H54 (cell line): ENCODE measurements at places on chromosomes 1 and 21.

DNA sequence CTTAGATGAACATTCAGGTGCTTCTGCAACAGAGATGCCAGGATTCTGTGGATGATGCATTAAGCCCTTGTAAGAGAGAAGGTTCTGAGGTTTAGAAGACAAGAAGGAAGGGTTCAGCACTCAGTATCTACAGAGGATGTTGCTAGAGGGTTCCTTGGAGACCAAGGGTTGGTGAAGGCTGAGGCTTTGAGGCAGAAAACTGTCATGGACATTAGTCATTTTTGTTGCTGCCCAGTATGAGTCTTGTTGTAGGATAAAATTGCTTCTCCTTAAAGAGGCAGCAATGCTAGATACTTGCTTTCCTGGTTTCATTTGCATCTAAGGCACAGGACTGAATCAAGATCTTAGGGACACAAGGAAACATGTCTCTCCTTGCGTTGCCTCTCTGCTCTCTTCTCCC, 319.4 kb upstream of the NFIA start:
- no peak for DNase-seq

- DNase-seq: no peak
Observed at GRCh38 chr1:246828818-246829217, 102.9 kb downstream of the AHCTF1 start.

- DNase-seq: no peak
Observed at GRCh38 chr21:14607262-14607661, 61.1 kb upstream of the SAMSN1 start.

GRCh38 chr21:31449921-31450535, 106.0 kb upstream of the TIAM1 start:
- no peak for DNase-seq

GRCh38 chr1:201275253-201275666, 8.0 kb upstream of the PKP1 start:
- DNase-seq: peak; percentile 92

- DNase-seq: no peak
Observed at GRCh38 chr21:43720539-43721166, 1.7 kb downstream of the PDXK start.

DNA sequence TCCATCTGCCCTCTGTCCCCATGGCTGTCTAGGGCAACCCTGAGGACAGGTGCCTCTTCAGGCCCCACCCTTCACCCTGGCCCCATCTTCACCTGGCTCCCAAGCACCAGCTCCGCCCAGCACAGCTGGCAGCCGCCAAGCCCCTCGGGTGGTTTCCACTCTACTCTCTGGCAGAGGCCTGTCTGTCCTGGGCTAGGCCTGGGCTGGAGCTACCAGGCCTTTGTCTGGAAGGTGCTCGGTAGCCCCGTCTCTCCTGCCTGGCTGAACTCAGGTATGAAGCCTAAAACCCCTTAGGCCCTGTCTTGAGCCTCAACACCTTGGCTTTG, 17.4 kb downstream of the SDC3 start:
- no peak for DNase-seq

GRCh38 chr1:201240171-201240570, 43.1 kb upstream of the PKP1 start:
- DNase-seq: no peak

DNA sequence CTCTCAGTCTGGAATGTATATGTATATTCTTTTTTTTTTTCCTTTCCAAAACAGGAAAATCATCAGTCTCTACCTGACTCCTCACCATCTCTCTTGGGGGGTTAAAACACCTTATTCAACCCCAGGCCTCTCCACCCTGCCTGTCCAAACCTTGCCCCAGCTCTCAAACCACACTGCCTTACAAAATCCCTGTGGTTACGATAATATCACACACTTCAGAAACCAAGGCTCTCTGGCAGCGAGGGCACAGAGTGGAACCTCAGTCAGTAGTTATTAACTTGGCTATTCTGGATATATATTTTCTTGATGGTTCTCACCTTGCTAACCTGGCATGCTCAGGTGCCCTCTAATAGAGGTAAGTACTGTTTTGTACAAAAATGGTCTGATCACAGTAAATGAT, 24.7 kb downstream of the KIAA0040 start:
- DNase-seq: no peak

- DNase-seq: peak; percentile 54
Observed at GRCh38 chr1:184002071-184002470, 35.5 kb downstream of the COLGALT2 start.

DNA sequence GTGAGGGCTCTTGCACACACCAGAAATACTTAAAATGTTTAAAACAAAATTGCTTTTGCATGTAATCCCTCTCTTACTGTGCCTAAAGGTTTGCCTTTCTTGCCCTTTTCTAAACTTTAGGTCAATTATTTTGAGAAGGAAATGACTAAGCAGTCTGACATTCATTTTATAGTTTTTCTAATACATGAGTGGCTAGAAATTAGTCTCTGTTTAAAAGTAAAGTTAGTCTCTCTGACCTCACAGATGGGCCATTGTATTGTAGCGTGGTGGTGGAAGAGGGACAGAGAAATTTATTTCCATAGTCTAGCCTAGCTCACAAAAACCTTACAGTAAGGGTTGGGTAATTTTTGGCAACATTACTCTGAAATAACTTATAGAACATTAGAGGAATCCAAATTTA, 3.6 kb upstream of the COL11A1 start:
- no peak for DNase-seq

DNA sequence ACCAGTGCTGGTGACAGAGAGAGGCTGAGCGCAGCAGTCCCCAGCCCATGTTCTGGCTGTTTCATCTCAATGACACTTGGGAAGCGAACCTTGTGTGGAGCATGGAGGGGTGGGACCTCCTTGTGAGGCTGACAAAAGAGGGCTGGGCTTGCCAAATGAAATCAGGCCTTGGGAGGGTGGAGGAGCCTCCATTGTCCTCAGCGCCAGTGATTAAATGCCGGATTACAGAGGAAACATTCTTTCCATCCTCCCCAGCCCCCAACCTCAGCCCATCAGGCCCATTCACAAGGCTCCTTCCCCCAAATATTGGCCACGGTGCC, 63.3 kb upstream of the PAXBP1 start:
- no peak for DNase-seq

DNA sequence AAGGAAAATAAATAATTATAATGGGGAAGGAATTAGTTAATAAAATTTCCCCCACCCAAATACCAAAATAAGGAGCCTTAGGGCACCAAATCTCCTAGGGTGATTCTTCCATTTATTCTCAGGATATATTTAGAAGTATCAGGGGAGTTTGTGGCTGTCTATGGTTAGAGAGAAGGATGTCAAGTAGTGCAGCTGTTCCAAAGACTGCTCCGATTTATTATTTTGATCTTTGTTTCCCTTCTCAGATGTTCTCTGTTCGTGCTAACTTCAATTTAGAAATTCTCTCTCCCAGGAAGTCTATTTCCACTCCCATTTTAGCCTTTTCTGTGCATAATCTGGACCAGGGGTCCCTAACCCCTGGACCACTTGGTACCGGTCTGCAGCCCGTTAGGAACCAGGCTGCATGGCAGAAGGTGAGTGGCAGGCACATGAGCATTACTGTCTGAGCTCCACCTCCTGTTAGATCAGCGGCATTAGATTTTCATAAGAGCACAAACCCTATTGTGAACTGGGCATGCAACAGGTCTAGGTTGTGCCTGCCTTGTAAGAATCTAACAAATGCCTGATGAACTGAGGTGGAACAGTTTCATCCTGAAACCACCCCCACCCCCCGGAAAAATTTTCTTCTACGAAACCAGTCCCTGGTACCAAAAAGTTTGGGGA, 9.3 kb upstream of the MAST2 start:
- no peak for DNase-seq

DNA sequence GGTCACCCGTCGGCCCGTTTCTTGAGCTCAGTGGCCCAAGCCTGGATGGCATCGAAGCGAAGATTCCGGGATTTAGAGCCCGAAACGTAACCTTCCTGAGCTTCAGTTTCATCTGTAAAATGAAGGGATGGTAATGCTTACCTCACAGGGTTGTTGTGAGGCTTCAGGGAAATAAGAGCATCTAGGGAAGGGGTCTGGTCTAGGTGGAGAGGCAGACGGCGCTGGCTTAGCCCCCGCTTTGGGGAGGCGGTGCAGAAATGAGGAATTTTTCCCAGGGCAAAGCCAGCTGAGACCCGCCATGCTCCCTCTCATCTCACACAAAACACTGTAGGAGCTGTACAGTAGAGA, 717 bp upstream of the MYCL start:
- DNase-seq: no peak

GRCh38 chr1:5375481-5375880, 616.7 kb downstream of the NPHP4 start:
- DNase-seq: no peak

DNA sequence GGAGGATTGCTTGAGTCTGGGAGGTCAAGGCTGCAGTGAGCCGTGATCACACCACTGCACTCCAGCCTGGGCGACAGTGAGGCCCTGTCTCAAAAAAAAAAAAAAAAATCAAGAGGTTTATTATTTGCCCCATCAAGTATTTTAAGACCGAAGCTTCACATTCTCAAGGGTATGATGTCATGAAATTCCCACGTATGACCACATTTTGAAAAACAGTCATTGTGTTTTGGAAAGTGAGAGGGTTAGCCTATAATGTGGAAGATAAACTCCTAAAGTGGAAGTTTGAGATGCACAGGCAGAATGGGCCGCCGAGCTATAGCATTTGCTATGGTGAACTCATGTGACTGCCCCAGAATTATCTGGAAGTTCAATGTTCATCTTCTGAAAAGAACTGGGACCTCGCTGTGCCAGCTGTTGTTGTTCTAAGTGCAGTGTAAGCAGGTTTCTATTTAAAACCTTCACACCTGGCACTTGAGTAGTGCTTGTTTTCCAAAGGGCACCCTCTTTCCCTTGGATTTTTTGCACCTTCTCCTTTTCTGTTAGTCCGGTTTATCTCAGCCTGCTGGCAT, 96.9 kb upstream of the SLC25A33 start:
- DNase-seq: no peak

DNA sequence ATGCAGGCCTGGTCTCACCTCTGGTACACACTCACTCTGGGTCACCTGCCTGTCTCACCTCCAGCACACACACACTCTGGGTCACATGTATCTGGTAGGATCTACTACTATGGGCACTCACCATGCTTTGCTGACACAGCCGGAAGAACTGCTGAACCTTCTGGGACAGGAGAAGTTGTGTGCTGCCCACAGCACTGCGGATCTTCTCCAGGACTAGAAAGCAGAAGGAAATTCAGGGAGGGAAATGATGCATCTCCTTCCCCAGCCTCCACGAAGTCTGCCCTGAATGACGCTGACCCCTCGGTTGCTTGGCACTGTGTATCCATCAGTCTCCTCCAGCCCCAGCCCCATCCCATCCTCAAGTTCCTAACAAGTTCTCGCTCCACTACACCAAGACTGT, 7.9 kb upstream of the SMIM12 start:
- DNase-seq: no peak

DNA sequence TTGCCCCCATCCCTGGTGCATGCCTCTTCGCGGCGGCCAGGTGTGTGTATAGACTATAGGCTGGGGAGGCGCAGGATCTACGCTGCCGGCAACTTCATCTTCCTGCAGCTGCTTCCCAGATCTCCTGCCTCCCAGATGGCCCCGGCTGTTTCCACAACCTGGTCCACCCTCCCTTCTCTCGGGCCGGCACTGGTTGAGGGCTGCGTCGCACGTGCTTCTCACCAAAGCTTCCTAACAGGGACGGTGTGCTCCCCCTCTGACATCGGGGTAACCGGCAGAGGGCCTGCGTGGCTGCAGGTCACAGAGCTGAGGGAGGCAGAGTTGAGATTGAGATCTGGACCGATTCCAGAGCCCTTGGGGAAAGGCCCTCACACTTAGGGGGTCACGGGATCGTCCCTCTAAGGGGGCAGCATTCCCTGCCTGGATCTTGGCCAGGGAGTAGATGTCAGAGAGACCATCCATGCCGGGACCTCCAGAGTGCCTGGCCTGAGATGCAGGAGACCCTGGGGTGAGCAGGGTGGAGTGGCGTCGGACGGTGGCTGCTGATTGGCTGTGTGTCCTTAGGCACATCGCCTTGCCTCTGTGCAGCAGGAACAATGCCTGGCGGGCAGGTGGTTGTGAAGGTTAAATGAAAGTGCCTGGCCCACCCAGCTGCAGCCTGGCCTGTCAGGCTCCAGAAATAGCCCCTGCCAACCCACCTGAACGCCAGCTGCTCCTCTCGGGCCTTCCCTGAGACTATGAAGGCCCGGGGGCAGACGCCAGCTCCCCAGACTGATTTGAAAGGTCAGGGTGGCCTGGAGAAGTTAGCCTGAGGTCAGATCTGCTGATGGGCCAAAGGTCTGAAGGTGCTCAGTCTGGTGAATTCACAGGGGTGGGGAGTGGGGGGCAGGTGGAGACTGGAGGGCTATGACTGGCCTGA, 6.1 kb upstream of the MASP2 start:
- DNase-seq: no peak

DNA sequence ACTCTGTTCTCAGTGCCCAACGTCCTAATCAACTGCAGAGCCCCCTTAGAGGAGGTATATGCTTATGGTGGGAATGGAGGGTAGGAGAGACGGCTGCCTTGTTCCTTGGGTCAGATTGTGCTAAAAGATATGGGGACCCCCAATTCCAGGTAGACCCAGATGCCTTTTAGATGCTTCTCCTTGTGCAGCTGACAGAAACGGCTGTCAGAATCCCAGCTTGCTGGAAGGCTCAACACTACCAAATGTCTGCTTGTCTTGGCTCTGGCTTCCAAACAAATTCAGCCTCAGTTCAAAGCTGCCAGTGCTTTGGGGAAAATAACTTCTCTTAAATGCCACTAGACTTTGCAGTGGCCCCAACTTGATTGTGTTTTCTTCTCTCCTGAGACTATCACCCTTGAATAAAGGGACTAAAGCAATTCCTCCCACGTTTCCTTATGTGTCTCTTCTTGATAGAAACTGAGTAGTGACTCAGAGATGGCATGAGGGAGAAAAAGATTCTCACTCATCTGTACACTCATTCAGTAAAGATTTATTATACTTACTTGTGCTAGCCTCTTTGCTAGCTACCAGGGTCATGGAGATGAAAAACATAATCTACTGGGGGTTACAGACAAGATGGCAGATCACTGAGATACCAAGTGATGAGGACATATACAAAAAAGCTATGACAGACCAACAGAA, 3.4 kb upstream of the RNF19B start:
- DNase-seq: no peak

DNA sequence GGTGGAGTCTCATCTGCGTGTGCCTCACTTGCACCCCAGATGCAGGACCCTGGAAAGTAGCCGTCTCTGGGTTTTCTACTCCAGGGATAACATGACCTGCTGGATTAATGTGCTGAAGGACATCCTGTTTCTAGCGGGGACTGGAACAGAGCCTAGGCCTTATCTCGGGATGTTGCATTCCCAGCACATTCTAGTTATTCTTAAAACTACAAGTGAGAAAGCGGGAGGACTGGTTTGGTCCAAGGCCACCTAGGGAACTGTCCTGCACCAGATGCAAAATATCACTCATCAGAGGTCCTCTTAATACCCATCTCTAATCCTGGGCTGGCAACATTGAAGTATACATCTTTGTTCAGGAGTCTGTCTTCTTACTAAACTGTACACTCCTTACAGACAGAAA, 179.9 kb downstream of the ZC3H11B start:
- no peak for DNase-seq

DNA sequence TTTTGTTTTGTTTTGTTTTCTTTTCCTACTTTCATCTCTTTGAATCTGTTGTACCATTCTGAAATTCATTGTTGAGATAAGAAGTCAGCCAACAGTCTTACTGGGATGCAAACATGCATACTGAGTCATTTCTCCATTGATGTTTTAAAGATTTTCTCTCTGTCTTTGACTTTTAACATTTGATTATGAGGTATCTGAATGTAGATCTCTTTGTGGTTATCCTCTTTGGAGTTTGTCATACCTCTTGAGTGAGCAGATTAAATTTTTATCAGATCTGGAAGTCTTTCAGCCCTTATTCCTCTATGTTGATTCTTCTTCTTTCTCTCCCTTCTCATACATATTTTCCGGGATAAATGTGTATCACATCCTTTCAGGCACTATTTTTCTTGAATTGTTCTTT, 406.9 kb upstream of the NCAM2 start:
- no peak for DNase-seq
